Retina (tissue), 1 donor: ENCODE measurements at places on chromosomes 11 and 22.

DNA sequence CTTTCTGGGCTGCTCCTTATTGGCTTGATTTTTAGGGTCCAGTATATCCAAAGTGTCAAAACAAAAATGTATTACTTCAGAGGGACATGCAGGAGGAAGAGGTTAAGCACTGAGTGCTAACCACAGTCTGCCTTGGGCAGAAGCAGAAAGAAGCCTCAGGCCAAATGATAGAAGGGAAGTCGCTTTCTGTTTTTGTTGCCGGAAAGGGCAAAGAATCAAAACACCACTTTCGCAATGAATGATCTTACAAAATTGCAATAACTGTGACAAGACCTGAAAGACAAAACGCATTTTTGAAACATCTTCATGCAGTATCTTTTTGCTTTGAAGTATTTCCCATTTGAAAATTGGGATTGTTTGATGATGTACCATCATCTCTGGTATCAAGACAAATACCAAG lies 70.1 kb upstream of the PICALM start:
- DNase-seq = no peak

- DNase-seq = no peak
Observed at GRCh38 chr11:12531681-12532080, 142.5 kb upstream of the TEAD1 start.

DNA sequence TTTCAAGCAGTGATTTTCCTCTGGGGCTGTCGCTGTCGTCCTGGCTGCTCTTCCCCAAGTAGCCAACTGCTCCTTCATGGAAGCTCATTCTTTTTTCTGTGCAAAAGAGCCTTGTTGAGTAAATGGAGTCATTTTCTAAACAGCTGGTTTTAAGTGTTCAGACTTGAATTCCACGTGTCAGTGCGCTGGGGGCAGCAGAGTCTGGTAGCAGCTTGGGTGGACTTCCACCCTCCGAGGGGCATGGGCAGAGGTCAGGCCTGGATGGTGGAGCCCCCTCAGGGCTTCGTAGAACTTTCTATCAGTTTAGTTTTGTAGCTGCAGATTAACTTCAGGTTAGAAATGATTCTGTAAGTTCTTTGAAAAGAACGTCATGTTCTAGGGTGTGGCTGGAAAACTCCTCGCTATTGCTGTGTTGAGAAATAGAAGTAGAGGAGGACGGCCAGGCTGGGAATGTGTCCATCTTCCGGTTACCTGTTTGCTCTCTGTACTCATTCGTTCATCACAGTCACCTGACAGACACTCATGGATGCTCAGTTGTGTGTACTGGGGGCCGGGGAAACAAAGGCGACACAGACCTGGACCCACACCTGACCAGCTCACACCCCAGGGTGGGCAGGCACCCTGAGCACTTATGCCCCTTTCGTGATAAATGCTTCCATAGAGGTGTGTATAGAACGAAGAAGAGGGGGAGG lies 270.7 kb downstream of the TBC1D22A start:
- no peak for DNase-seq

GRCh38 chr11:16099343-16099900 lies 256.9 kb downstream of the SOX6 start:
- no peak for DNase-seq

- no peak for DNase-seq
Observed at GRCh38 chr11:71269603-71270511, 17.5 kb upstream of the SHANK2 start.

GRCh38 chr22:22897947-22898346 lies 10.3 kb downstream of the IGLL5 start:
- DNase-seq = no peak

GRCh38 chr11:115276191-115276590 lies 228.0 kb downstream of the CADM1 start:
- no peak for DNase-seq

DNA sequence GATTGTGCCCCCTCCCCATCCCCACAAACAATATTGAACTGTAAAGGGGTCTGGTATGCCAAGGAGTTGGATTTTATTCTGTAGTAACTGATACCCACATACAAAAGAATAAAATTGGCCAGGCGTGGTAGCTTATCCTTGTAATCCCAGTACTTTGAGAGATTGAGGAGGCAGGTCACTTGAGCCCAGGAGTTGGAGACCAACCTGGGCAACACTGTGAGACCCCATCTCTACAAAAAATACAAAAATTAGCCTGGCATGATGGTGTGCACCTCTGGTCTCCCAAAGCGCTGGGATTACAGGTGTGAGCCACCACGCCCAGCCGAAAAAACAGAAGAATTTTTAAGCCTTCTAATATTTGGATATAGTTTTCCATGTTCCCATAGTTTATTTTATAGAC lies 4.2 kb upstream of the GLB1L3 start:
- DNase-seq = no peak

- no peak for DNase-seq
Observed at GRCh38 chr11:2737226-2737590, 37.4 kb upstream of the KCNQ1OT1 start.

DNA sequence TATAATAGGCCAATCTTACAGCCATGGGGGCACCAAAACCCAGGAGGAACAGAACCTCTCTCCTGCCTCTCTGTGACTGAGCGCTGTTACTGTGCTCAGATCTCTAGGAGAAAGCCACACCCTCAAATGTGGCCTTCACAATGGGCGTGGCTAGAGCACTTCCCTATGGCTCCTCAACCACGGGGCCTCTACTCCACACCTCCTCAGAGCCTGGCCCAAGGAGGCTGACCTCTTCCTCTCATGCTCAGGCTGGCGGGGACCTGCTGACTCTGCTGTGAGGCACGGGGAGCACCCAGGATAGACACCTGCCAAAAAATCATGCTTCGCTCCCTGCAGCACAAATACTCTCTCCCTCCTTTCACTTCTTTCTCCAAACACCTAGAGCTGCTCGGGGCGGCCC lies 41.0 kb downstream of the C11orf58 start:
- DNase-seq = no peak

DNA sequence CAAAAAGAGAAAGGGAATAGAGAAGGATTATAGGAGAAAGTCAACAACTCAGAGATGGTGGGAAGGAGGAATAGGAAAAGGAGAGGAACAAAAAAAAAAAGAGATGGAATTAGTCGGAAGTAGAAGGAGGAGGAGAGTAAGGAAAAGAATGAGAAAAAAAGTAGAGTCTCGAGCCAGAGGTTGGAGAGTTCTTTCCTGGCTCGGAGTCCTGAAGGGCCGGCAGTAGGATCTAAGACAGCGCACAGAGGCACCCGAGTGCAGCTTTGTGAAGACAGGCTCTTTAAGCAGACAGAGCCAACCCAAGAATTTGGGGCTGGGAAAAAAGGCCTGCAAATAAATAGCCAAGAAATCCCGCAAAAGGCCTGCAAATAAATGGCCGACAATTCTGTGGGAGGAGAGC lies 170.4 kb upstream of the CCDC90B start:
- no peak for DNase-seq

DNA sequence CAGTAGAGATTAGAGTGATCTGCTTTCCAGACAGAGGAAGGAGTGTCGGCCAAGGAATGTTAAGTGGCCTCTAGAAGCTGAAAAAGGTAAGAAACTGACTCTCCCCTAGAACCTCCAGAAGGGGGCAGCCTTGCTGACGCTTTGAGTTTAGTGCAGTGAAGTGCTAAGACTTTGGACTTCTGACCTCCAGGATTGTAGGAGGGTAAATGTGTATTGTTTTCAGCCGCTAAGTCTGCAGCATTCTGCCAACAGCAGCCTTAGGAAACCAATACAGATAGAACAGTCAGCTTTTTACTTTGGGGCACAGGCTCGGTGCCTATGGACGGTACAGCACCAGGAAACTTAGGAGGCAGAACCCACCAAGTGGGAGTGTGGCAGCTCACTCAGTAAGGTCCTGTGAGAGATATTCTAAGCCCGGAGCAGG lies 3.6 kb upstream of the TBC1D22A start:
- no peak for DNase-seq
